BJ (cell line): ENCODE measurements at places on chromosomes 3 and 15.

GRCh38 chr15:29065571-29065970 is 179.8 kb downstream of the APBA2 start:
- DNase-seq = no peak

GRCh38 chr3:190696777-190697501 is 165.6 kb downstream of the GMNC start:
- no peak for DNase-seq

GRCh38 chr3:13046569-13047274 is 26.5 kb downstream of the IQSEC1 start:
- DNase-seq = no peak

GRCh38 chr3:84074767-84075166 is 884.0 kb upstream of the CADM2 start:
- no peak for DNase-seq

- no peak for DNase-seq
Measured at GRCh38 chr3:177787279-177788041, 590.2 kb upstream of the TBL1XR1 start.
